ENCODE measurements at places on chromosomes 7 and 10. TPM values are rescaled to one million over a fixed set of nuclear protein-coding genes. Genes with fewer than 3 reads are reported as not detected.

DNA sequence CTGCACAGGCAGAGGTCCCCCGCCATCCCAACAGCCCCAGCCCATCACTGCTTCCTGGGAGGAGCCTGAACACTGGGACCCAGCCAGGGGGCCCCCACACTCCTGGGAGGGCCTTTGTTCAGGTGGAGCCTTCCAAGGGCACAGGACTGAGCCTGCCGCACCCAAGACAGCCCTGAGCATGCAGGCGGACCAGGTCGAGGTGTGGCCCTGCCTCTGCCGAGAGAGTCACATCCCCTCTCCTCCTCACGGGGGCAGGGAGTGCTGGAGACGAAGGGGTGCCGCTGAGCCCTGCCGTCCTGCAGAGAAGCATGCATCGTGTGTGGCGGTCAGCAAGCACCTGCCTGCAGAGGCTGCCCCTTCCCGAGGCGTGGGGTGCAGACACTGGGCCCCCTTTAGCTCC, 7.3 kb upstream of the MAFK start:
- peaks cover 7% of the 10 kb centered on the region for H3K27me3 ChIP-seq
- H3K27ac ChIP-seq: peak overlapping the region; percentile 60
- H3K36me3 ChIP-seq: no peaks in the 10 kb centered on the region
- no peak overlapping the region for H3K4me3 ChIP-seq
- H3K4me1 ChIP-seq: no peaks in the 10 kb centered on the region

DNA sequence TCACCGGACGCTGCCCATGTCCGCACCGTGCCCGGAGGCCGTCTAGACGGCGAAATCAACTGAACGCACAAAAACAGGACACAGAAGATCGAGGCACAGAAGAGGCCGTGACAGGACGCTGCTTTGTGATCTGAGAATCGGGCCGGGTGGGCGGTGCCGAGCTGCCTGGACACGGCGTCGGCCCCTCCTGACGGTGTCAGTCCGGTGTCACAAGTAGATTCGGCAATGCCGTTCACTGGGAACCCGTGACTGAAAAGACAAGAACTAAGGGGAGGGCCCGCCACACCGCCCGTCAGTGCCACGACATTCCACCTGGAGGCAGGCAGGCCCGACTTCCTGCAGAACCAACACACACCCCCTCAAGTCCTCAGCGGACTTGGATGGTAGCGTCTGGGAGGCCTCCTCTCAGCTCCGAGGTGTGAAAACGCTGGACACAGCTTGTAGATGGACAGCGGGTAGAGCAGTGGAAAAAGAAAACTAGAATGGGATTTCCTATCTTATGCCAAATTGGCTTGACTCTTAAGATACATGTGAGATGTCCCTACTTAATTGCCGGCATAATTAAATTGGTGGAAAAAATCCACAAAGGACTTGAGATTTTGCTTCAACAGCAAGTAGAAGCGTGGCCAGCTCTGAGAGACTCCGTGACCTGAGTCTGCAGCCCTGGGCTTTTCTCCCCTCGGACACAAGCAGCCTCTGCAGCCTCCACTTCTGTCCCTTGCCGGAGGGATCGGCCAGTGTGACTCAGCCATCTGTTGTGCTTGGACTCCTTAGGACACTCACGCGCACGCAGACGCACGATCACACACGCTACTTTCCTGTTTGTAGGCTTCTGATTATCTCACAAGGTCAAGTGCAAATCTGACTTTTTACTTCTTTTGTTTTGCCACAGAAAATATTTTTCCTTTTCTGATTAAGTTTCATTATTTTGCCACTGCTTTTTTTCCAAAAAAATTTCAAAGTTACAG, 269.0 kb downstream of the DIP2C start:
- H3K27me3 ChIP-seq: no peaks in the 10 kb centered on the region
- no peaks in the 10 kb centered on the region for H3K36me3 ChIP-seq
- no peak overlapping the region for H3K4me3 ChIP-seq
- peak; percentile 46 for DNase-seq

DNA sequence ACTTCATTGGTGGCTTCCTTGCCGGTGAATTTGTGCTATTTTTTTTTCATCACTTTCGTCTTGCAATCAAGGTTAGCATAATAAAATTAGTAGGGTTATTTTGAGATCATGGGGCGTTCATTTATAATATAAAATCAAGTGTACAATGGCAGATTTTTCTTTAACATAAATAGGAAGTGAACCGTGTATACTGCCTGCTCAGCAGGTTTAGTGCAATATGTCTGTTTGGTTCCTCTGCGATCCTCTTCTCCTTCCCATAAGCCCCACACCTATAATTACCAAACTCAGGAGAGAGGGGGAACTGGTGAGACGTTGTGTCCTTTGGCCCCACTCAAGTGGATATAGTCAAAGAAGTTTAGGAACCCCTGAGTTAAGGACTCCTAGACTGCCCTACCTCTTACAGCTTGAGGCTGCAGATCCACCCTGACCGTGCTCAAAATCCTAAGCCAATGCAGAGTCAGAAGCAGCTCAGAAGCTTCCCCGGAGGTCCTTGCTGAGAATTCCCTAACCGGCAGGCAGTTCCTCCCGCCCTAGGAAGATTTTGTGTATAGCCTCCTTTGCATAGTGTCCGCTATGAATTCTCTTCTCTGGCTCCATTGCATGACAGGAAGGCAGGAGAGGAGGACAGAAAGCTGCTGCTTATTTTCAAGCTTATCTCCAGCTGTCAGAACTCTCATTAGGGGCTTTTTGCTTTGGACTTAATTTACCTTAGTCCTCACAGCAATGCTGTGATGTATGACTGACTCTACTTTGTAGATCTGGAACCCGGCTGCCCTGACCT, 41.5 kb downstream of the PYROXD2 start:
- no peak overlapping the region for H3K27ac ChIP-seq
- DNase-seq: no peak
- H3K4me1 ChIP-seq: no peaks in the 10 kb centered on the region
- no peaks in the 10 kb centered on the region for H3K36me3 ChIP-seq

GRCh38 chr10:22271786-22272185, 44.4 kb upstream of the COMMD3 start:
- no peaks in the 10 kb centered on the region for H3K4me1 ChIP-seq
- no peaks in the 10 kb centered on the region for H3K36me3 ChIP-seq
- no peak overlapping the region for H3K27ac ChIP-seq
- DNase-seq: no peak
- H3K27me3 ChIP-seq: no peaks in the 10 kb centered on the region
- H3K4me3 ChIP-seq: no peak overlapping the region

DNA sequence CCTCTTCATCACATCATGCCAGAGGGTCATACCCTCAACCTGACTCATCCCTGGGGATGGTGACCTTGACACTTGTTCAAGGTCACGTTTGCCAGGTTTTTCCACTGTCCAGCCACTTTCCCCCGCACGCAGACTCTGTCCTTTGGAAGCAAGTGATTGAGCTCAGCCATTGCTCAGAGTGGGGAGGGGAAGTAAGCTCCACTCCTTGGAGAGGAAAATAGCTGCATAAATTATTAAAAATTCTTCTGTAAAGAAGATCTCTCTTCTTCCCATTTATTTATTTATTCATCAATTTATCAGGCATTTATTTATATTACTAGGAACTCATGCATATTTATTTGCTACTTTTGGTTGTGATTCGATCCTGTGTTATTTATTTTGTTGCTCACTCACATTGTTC, 88.0 kb downstream of the GLRX3 start:
- DNase-seq: no peak
- no peaks in the 10 kb centered on the region for H3K36me3 ChIP-seq
- no peaks in the 10 kb centered on the region for H3K4me1 ChIP-seq
- no peak overlapping the region for H3K4me3 ChIP-seq
- no peak overlapping the region for H3K27ac ChIP-seq

DNA sequence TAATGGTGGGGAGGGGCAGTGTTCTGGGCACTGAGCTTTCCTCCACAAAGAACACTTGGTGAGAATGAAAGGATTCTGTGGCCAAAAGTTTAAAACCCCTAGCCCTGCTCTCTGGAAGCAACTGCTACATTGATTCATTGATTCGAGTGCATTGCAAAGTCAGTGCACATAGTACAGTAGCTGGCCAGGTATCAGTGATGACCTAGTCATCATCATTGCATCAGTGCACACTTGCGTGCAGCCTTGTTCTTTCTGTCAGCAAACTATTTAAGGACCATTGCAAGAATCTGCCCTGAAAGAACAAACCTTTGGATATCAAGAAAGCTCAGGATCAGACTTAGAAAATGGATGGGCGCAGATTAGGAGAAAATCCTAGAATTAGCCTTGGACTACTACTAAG, 47.4 kb downstream of the CUL1 start:
- H3K4me1 ChIP-seq: no peaks in the 10 kb centered on the region
- no peaks in the 10 kb centered on the region for H3K27me3 ChIP-seq
- no peak overlapping the region for H3K4me3 ChIP-seq
- H3K36me3 ChIP-seq: no peaks in the 10 kb centered on the region

DNA sequence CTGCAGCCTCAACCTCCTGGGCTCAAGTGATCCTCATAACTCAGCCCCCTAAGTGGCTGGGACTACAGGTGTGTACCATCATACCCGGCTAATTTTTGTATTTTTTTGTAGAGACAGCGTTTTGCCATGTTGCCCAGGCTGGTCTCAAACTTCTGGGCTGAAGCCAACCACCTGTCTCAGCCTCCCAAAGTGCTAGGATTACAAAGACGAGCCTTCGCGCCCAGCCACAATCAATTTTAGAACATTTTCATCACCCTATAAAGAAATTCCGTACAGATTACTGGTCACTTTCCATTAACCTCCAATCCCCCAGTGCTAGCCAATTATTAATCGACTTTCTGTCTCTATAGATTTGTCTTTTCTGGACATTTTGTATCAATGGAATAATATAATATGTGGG, 32.3 kb upstream of the PALS2 start:
- H3K4me3 ChIP-seq: no peak overlapping the region
- no peaks in the 10 kb centered on the region for H3K36me3 ChIP-seq
- no peaks in the 10 kb centered on the region for H3K4me1 ChIP-seq
- H3K27me3 ChIP-seq: no peaks in the 10 kb centered on the region
- DNase-seq: no peak
- H3K27ac ChIP-seq: no peak overlapping the region

DNA sequence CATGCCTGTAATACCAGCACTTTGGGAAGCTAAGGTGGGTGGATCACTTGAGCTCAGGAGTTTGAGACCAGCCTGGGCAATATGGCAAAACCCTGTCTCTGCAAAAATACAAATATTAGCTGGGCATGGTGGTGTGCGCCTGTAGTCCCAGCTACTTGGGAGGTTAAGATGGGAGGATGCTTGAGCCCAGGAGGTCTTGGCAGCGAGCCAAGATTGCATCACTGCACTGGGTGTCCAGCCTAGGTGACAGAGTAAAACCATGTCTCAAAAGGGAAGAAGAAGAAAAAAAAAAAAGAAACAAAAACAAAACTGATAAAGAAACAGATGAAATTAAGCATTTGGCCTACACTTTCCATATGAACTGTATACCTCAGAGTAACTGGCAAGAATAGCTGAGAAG, 319.2 kb downstream of the PARD3 start:
- H3K4me1 ChIP-seq: no peaks in the 10 kb centered on the region
- no peak overlapping the region for H3K27ac ChIP-seq
- H3K36me3 ChIP-seq: no peaks in the 10 kb centered on the region

DNA sequence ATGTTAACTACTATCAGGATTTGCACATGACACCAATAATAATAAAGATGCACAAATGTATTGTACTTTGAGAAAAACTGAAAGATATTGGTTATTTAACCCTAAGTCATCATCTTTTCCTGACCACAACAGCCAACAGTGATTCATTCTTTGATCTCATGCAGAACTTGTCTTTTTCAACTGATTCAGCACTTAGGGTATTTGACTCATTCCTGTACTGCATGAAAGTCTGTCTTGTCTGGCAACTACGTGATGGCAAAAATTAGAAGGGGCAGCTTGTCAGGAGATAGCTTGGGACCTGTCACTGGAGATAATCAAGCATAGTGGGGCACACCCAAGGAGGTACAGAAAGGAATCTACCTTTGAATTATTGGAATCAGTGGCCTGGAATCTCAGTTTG, 77.8 kb upstream of the LRRC17 start:
- H3K4me3 ChIP-seq: no peak overlapping the region
- no peak overlapping the region for H3K27ac ChIP-seq
- peaks cover 27% of the 10 kb centered on the region for H3K36me3 ChIP-seq
- no peaks in the 10 kb centered on the region for H3K27me3 ChIP-seq

- no peak overlapping the region for H3K27ac ChIP-seq
- H3K36me3 ChIP-seq: no peaks in the 10 kb centered on the region
- no peaks in the 10 kb centered on the region for H3K4me1 ChIP-seq
Measured at GRCh38 chr10:75639736-75640135, 208.3 kb downstream of the LRMDA start.

- H3K4me3 ChIP-seq: no peak overlapping the region
- H3K27ac ChIP-seq: no peak overlapping the region
- H3K27me3 ChIP-seq: no peaks in the 10 kb centered on the region
Measured at GRCh38 chr7:132240262-132240661, 336.0 kb downstream of the PLXNA4 start.

DNA sequence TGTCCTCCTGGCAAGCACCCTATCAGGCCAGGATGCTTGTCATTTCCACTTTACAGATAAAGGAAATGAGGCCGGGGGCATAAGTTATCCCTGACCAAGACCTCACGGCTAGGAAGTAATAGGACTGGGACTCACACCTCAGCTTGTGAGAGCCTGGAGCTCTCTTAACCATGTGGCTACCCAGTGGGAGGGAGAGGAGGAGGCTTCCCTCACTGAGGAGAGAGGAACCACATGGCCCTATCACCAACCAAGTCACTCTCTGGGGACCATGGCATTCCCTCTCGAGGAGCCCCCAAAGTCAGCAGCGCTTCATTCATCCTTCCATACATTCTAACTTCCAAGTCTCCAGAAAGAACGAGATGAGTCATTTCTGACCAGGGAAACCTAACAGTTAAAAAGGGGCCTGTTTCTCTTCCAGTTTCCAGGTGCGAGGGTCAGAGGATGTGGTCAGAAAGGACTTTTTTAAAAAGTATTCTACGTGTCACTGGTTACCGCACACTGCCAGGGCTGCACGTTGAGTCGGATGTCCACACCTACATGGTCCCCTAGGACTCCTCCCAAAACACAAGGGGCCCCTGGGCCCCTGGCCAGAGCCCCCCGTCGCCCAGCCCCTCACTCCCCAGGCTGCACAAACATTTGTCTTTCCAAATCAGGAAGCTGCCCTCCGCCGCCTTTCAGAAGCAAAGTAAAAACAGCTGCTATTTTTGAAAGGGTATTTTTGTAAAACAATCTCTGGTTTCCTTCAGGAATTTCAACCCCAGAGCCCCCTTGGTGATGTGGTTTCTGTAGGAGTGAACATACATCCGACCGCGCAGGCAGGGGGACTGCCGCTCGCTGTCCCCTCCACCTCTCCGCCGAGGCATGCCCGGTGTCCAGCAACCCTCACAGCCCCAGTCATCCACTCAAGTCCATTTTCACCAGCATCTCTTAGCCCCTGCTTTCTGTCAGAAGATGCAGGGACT, 128.2 kb upstream of the CHST15 start:
- no peaks in the 10 kb centered on the region for H3K36me3 ChIP-seq
- no peak overlapping the region for H3K27ac ChIP-seq

- no peak overlapping the region for H3K4me3 ChIP-seq
- DNase-seq: no peak
- H3K27me3 ChIP-seq: no peaks in the 10 kb centered on the region
- H3K36me3 ChIP-seq: no peaks in the 10 kb centered on the region
Measured at GRCh38 chr7:14507617-14508016, 394.9 kb downstream of the DGKB start.

Gene PRSS58
- total RNA-seq: not detected

Gene CPA4
- not detected for total RNA-seq

Gene COL13A1
- 2.0 TPM for total RNA-seq

Gene POR
- 66.6 TPM for total RNA-seq

Gene TMEM225B
- total RNA-seq: not detected

Gene HKDC1
- total RNA-seq: 5.0 TPM

Gene NCF1
- 2.0 TPM for total RNA-seq

Gene ATOH7
- 0.42 TPM for total RNA-seq

Gene MOGAT3
- not detected for total RNA-seq

Gene SKIDA1
- 5.2 TPM for total RNA-seq

Gene FAM237B
- not detected for total RNA-seq
